Hypothalamus (tissue), 51 donors: ENCODE measurements at places on chromosomes 5 and 9.

- no peak for DNase-seq
These were observed 512.9 kb upstream of the KLF4 start for GRCh38 chr9:108002371-108002956.

DNA sequence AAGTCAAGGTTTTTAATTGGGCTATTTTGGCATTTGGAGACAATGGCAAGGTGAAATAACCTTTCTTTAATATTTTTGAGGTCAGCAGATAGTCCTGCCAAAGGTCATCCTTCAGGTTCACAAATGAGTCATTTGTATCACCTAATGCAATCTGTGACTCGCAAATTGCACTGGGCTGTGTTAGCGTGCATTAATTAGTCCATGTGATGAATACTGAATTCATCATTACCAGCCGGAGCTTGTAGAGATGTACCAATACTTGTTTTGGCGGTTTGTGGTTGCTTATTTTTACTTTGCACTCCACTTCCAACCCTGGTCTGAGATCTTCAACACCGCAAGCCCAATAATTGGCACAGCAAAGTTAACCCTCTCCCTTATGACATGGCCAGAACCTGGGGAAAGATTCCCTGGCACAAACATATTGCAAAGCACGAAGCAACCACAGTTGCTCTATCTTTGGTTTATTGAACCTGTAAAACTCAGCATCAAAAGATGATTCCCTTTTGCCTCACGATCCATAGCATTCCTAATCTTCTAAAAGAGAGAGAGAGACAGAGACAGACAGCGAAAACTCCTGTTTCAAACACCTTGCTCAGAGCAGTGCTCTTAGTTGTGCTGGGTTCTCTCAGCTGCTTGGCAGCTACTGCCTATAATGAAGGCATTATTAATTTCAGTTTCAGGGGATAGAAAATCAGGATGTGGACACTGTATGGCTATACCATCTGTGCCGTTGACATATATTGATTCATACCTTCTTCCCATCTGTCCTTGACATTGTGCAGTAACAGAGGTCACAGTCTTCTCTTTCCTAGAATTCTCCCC is 178.1 kb downstream of the EBF1 start:
- DNase-seq = no peak

DNA sequence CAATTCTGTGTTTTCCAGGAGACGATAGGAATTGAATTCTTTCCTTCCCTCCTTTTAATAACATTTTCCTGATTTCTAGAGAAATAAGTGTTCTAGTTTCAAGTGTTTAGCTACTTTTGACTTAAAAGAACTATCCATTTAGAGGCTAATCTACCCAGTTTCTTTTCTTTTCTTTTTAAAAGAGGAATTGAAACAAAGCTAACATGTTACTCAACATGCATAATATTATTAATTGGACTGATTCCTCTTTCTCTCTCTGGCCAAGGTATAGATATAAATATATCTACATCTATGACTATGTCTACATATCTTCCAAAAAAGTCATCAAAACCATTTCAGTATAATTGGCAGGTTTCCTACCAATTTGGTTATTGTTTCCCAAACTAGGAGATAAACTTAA is 309.8 kb downstream of the TRPM3 start:
- no peak for DNase-seq

DNA sequence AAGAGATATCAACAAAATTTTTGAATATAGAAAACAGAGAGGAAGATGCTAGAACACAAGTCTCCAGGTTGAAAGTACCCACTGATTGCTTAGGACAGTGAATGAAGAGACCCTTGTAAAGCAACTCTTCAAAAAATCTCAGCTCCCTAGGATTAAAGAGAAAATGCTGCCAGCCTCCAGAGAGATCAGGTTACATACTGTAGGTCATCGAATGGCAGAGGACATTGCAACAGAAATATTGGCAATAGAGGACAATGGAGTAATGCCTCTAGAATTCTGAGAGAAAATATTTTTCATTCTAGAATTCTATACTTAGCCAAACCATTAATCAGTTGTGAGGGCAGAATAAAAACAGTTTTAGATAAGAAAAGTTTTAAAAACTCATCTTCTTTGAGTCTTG is 43.1 kb upstream of the ELL2 start:
- no peak for DNase-seq

DNA sequence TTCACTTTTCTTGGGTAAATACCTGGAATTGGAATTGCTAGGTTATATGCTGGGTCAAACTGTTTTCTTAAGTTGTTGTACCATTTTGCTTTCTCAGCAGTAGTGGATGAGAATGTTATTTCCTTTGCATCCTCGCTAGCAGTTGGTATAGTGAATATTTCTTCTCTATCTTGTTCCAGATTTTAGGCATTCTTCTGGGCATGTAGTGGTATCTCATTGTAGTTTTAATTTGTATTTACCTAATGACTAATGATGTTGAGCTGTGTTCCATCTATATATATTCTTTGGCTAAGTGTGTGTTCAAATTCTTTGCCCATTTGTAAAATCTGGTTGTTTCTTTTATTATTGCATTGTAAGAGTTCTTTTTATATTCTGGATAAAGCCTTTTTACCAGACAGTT is 333.3 kb downstream of the MAT2B start:
- DNase-seq = no peak

- no peak for DNase-seq
These were observed 83.2 kb upstream of the DMRTA1 start for GRCh38 chr9:22363421-22363887.

DNA sequence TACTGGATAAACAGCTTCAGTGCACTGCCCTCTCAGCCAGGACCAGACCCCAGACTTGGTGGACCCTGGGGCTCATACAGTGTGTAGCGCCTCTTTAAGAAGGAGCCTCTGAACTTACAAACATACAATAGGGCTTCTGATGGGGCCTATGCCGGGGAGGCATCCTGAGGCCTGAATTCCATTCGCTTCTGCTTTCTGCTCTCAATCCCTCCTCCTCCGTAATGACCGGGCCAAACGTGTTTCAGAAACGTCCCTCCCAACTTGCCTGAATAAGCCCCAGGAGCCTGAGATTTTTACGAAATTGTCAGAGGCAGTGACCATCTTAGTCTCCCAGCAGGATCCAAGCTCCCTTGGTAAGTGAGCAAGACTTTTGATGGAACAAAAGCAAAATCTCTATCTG is 128.1 kb upstream of the BOD1 start:
- no peak for DNase-seq

GRCh38 chr5:5678909-5679308 is 256.4 kb downstream of the ICE1 start:
- DNase-seq = no peak

DNA sequence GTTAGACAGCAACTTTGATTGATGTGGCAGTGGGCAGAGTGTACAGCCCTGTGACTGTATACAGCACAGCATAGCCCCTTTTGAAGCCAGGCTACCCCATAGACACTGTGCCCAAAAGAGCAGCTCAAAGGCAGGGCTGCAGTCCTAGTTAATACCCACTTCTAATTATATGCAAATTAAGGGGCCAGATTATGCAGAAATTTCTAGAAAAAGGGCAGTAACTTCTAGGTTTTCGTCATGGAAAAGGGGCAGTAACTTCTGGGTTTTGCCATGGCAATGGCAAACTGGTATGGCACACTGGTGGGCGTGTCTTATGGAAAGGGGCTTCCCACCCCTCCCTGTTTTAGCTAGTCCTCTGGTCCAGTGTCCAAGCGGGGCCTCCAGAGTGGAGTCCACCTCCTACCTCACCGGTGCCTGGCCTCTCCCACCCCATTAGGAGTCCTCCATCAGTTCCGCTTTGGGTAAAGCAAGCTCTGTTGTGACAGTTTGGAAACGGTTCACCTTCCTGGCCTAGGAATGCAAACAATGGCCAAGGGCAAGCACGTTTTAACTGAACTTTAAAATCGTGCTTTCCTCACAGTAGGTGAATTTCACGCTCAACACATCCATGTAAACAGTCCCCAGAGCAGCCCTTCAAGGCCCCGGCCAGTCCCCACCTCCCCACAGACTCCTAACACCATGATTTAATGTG is 5.6 kb downstream of the ADAMTS13 start:
- DNase-seq = no peak

DNA sequence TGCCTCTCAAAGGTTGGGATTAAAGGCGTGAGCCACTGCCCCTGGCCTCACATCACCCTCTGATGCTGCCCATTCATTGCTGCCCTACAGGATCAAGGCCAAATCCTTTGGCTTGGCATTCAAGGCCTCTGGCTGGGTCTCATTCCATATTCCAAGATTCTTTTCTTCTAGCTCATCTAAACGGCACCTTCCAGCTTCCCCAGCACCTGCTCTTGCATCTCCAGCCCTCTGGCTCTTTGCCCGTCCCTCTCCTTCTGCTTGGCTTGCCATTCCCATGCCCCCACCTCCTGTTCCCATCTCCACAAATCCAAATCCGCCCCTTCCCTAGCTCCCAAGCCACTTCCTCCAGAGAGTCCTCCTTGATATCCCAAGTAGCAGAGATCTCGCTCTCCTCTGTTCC is 33.1 kb downstream of the CORO2A start:
- no peak for DNase-seq

DNA sequence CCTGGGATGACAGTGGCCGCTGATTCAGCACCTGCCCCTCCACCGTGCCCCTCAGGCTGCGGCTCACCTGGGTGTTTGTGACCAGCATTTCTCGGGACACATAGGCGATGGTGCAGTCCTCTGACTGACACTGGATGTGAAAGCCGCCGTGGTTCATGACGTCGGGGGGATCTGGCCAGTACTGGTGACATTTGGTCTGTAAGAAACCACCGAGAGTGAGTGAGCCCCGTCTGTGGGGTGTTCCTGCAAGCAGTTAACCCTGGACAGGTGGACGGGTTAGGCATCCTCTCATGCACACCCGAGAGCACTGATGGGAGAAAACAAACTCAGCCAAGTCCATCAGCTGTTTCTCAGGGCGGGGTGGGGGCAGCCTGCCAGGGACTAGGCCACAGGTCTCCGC is 62.5 kb upstream of the EPB41L4B start:
- no peak for DNase-seq

- no peak for DNase-seq
These were observed 170.6 kb upstream of the HAPLN1 start for GRCh38 chr5:83891261-83891660.

DNA sequence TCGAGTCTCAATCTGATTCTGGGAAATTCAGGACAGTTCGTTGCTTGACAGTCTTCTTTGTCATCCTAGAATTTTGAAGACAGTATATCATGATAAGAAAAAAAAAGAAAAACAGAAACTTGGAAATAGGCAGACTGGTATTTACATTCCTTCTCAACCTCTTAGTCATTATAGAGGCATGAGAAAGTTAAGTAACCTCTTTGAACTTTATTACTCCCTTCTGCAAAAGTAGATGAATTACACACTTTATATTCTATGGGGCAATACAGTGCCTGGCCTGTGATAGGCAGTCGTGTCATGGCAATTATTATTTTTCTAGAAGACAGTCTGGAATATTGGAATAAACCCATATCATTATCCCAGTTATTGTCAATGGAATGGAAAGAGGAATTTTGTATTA is 828.9 kb downstream of the TLR4 start:
- no peak for DNase-seq

DNA sequence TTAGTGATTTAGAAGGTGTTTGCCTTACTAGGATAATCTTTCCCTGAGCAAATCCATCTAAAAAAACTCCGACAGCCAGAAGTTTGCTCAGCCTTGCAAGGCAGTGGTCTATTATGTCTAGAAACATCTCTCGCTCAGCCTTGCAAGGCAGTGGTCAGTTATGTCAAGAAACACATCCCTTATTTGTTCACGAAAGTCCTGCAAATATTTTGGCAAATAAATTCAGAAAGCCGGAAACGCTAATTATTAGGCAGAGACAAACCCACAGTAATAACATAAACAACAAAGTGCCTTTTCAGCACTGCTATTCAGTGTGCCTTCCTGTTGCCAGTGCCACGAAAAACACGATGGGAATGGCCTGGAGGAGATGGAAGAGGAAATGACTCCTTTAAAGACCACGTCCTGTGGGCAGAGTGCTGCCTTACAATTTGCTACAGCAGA is 184.5 kb downstream of the GNAQ start:
- DNase-seq = no peak

DNA sequence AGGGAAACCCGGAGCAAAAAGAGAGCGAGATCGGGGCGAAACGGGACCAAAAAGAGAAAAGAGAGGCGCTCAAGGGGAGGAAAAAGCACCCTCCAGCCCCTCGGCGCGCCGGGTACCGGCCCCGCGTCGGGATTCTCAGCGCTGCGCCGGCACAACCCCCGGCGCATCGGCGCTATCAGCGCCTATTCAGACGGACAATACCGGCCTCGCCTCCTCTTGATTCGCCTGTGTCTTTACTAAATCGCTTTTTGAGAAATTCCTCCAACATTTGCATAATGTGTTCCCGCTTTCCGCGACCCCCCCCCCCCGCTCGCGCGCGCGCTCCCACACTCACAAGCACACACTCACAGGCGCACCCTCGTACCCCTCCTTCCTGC is 578 bp downstream of the LHX6 start:
- no peak for DNase-seq

DNA sequence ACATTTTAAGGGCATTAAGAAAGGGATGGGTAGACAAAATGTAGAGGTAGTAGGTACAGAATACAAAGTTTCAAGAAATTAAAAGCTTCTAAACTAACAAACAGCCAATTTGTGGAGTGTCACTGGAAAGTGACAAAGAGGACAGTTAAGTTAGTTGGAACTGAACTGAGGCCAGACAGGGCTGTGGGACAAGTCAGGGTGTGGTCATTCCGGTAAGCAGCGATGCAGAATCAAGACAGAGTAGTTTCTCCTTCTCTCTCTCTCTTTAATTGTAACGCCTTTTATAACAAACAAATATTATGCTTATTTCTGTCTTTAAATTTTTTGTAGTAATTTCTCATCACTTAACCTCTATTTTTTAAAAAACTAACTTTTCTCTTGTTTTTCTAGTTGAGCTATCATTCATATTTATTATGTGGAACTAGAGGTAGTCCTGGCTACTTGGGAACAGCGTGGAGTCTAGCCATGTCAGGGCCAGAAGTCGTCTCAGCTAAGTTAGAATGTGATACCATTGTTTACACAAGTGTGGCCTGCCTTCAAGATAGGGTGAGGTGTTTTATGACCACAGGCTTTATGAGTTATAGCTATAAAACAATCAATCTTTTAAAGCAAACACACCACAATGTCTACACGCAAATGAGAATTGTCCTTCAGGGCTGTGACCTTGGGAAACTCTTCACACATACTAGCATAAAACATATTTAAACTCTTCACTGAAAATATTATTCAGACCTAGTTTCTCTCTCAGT is 115.3 kb upstream of the CDKN2B start:
- no peak for DNase-seq

DNA sequence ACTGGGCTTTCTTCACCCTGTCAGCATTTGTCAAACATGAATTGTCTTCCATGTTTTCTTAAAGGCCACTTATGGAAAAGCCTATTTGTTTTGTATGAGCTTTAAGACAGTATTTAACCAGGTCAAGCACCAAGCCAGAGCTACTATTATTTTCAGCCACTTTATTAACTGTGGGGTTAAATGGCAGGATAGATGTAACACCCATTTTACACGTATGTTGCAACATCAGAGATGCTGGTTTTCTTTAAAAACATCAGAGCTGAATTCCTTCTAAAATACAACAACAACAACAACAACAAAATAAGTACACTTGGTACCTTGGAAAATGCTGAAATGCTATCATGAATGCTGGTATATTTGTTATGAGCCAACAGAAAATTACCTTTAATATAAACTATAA is 13.6 kb downstream of the ARRDC3 start:
- DNase-seq = no peak

GRCh38 chr5:111626473-111627148 is 114.3 kb upstream of the STARD4 start:
- no peak for DNase-seq
